Nucleus accumbens (tissue), 56 donors: ENCODE measurements at places on chromosomes 5 and 9.

GRCh38 chr9:4333231-4333740 is 33.4 kb upstream of the GLIS3 start:
- no peak for DNase-seq

DNA sequence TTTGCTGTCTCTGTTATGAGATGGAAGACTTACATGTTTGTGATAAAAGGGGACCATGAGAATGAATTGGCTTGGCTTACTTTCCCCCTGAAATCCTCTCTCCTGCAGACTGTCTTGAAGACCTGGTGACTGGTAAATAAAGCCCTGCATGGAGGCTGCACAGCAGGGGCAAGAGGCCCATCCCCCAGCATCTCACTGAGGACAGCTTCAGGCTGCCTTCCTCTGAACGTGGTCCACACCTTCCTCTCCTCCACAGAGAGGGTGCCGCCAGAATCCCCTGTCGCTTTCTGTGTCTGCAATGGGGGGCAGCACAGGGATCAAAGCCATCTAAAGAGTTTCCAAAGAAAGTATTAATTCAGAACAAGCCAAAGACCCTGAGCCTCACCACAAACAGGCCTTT is 94.6 kb downstream of the SYK start:
- no peak for DNase-seq

DNA sequence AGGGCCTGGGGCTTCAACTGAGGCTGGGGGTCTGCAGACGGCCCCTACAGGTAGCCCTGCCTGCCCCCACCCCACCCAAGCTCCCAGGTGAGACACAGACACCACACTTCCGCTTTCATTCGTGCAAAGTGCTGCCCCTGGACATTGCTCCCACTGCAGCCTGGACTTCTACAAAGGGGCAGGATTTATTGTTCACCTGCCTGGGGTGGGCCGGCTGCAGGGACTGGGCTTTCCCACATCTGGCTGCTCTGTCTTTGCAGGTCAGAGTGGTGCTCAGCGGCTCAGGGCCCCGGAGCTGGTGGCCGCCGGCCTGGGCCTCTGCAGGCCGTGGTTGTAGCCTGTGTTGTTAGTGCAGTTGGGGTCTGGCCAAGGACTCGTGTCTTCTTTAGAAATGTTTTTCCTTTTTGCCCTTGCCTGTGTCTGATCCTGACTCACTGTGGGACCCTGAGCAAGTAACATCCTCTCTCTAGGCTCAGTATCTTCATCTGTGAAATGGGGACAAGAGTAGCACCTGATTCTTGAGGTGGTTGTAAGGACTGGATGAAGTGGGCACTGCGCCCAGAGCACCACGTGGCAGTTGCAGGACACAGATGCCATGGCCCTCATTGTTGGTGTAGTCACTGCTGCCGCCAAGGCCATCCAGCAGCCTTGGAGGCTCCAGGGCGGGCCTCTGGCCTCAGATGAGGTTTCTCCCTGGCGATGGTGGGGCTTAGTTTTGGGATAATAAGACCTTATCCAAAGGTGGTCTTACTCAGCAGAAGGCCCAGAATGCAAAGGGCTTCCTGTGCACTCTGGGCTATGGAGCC is 143.9 kb downstream of the CACNA1B start:
- no peak for DNase-seq

- DNase-seq, result no peak
Measured at GRCh38 chr5:71705421-71705820, 13.7 kb upstream of the CARTPT start.
